ENCODE measurements at places on chromosomes 6 and 20.

- H3K27ac ChIP-seq, result no peak overlapping the region
- no peaks in the 10 kb centered on the region for H3K27me3 ChIP-seq
- no peak for DNase-seq
- H3K4me1 ChIP-seq, result no peaks in the 10 kb centered on the region
Measured at GRCh38 chr20:61052195-61052750, 199.8 kb upstream of the CDH4 start.

- DNase-seq, result no peak
- peaks cover 25% of the 10 kb centered on the region for H3K36me3 ChIP-seq
- no peak overlapping the region for H3K27ac ChIP-seq
- no peak overlapping the region for H3K4me3 ChIP-seq
- H3K27me3 ChIP-seq, result no peaks in the 10 kb centered on the region
- H3K4me1 ChIP-seq, result peaks cover 13% of the 10 kb centered on the region
Measured at GRCh38 chr6:29624520-29624961, 8.4 kb downstream of the GABBR1 start.

GRCh38 chr6:28205879-28206278, 19.2 kb upstream of the ZSCAN9 start:
- no peak overlapping the region for H3K4me3 ChIP-seq
- peaks cover 19% of the 10 kb centered on the region for H3K4me1 ChIP-seq
- H3K27me3 ChIP-seq, result peaks cover 71% of the 10 kb centered on the region
- DNase-seq, result no peak
- H3K27ac ChIP-seq, result no peak overlapping the region

GRCh38 chr6:25186919-25187318, 92.3 kb upstream of the CARMIL1 start:
- DNase-seq, result no peak
- H3K4me3 ChIP-seq, result no peak overlapping the region
- no peaks in the 10 kb centered on the region for H3K36me3 ChIP-seq
- no peak overlapping the region for H3K27ac ChIP-seq
- H3K27me3 ChIP-seq, result peaks cover 19% of the 10 kb centered on the region

DNA sequence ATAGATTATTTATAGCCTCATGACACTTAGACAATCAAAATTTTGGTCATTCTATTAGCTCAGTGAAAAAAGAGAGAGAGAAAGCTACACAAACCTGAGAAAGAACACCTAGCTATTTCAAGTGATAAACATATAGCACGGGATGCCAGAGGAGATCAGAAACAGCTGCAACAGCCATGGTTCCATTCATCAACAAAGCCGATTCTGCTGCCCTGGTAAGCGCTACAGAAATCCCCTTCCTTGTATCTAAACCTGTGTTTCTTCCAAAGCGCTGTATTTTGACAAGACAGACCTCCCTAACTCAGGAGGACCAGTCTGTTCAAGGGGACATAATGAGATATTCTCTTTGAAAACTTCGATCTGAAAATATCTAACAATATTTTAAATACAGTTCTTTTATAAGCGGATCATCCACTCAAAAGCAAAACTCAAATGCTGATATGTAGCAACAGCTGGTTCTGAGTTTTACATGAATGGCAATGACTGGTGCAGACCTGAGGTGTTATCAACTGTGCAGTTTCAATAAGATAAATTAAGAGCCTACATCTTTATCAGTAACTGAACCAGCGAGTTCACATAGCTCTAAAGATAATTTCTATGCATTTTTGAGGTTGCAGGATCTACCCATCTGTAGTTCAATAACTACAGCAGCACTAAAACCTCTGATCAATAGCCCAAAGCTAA, 447.8 kb downstream of the FRK start:
- no peak overlapping the region for H3K4me3 ChIP-seq
- H3K27ac ChIP-seq, result no peak overlapping the region
- no peaks in the 10 kb centered on the region for H3K36me3 ChIP-seq

DNA sequence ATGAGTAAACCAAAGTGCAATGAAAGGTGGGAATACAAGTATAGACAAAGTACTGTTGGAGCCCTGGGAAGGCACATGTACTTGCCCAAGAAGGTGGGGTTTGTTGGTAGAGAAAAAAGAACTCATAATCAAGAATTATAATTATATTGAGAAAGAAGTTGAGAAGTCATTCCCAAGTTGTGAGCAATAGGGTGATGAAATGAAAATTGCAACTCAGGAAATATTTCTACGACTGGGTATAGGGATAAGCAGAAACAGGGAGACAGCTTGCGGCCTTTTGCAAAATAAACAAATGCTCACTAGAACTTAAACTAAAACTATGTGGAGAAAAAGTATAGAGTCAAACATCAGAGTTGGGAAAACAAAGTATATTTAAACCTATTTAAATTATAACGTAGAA, 250.7 kb upstream of the FAM83B start:
- H3K4me1 ChIP-seq, result no peaks in the 10 kb centered on the region
- H3K27ac ChIP-seq, result no peak overlapping the region
- no peak for DNase-seq
- H3K27me3 ChIP-seq, result no peaks in the 10 kb centered on the region
- no peak overlapping the region for H3K4me3 ChIP-seq
- no peaks in the 10 kb centered on the region for H3K36me3 ChIP-seq

DNA sequence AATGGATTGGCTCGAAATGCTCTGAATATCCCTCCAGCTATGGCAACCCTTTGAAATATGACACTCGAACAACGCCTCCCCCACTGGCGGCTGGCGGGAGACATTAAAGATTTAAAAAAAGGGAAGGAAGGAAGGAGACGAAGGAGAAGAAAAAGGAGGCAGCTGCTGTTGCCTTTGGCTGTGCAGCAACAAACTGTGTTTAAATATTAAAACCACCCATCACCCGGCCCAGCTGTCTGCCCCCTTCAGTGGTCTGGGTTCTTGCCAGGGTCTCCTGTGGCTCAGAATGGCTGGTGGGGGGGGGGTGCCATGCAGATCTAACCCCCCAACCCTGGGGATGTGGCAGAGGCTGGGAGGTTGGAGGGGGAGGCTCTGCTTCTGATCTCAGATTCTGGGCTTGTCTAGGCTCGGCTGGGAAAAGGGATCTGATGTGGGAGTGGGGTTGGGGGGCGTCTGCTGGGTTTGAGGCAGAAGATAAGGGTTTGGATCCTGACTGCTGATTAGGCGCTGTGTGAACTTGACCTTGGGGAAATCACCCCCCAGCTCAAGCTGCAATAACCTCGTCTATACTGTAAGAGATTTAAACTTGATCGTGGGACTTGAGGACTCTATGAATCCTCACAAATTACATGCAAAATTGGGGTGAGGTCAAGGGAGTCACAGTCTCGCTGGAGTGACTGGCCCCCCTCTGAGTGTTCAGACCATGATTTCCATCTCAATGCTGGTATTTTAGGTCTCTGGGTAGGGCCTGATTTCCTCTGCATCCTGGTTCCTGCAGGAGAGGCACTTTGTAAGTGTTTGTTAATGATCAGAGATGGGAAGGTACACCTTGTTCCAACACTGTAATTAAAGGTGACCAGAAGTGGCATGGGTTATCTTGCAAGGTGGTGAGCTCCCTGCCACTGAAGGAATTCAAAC, 40.3 kb upstream of the BLCAP start:
- DNase-seq, result no peak
- no peak overlapping the region for H3K27ac ChIP-seq
- no peak overlapping the region for H3K4me3 ChIP-seq
- peaks cover 67% of the 10 kb centered on the region for H3K27me3 ChIP-seq
- H3K36me3 ChIP-seq, result no peaks in the 10 kb centered on the region

GRCh38 chr20:354298-354977, 7.5 kb downstream of the NRSN2 start:
- H3K4me3 ChIP-seq, result no peak overlapping the region
- no peaks in the 10 kb centered on the region for H3K27me3 ChIP-seq
- peaks cover 3% of the 10 kb centered on the region for H3K4me1 ChIP-seq
- H3K36me3 ChIP-seq, result no peaks in the 10 kb centered on the region
- no peak overlapping the region for H3K27ac ChIP-seq
- DNase-seq, result peak; percentile 87

GRCh38 chr6:23823421-23823820, 302.6 kb upstream of the NRSN1 start:
- H3K4me3 ChIP-seq, result no peak overlapping the region
- H3K4me1 ChIP-seq, result no peaks in the 10 kb centered on the region
- H3K36me3 ChIP-seq, result no peaks in the 10 kb centered on the region
- H3K27ac ChIP-seq, result no peak overlapping the region

GRCh38 chr6:150273457-150274309, 95.1 kb upstream of the IYD start:
- H3K4me1 ChIP-seq, result peaks cover 7% of the 10 kb centered on the region
- H3K27ac ChIP-seq, result no peak overlapping the region
- no peak for DNase-seq
- no peaks in the 10 kb centered on the region for H3K36me3 ChIP-seq

DNA sequence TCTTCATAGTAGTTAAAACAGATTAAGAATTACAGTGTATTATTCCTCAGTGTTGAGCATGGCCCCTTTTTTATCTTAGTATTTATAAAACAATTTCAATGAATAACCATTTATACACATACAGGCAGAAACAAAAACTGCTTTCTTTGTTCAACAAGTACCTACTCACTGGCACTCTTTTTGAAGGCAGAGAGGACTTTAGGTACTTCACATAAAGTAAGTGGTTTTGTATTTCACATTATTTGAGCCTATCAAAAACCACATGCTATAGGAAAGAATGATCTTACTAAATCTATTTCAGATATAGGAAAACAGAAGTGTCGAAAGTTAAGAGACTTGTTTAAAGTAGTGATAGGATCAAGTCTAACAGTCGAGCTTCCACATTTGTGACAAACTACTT, 73.8 kb downstream of the PRKN start:
- no peak overlapping the region for H3K27ac ChIP-seq
- H3K4me3 ChIP-seq, result no peak overlapping the region
- no peaks in the 10 kb centered on the region for H3K36me3 ChIP-seq
- H3K27me3 ChIP-seq, result no peaks in the 10 kb centered on the region
- no peak for DNase-seq
- no peaks in the 10 kb centered on the region for H3K4me1 ChIP-seq

GRCh38 chr20:46139266-46139889, 21.3 kb downstream of the CD40 start:
- H3K36me3 ChIP-seq, result no peaks in the 10 kb centered on the region
- no peak overlapping the region for H3K27ac ChIP-seq
- peaks cover 52% of the 10 kb centered on the region for H3K27me3 ChIP-seq
- no peak for DNase-seq
- H3K4me3 ChIP-seq, result no peak overlapping the region
- H3K4me1 ChIP-seq, result no peaks in the 10 kb centered on the region

DNA sequence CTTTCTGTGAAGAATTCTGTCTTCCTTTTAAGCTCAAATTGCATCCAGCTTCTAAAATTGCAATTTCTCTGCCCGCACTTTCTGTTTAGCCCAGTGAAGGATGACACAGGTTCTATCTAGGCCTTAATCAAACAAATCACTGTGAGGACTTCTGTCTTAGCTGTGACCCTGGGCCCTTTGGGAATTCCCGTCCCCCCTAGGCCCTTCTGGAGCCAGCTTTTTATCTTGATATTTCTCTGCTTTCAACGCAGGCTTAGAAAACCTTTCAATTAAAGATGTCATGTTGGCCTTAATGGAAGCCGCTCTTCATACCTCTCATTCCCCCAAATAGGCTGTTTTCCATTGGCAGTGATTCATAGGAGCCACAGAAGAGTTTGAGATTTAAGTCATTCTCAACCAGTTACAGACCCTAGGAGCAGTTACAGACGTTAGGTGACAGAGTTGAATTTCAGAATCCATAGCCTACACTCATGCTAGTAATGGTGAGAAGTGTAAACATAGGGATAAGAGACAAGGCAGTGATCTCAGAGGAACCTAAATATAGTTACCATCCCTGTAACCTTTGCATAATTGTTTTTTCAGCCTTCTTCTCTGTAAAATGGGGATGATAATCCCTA, 74.8 kb upstream of the FLRT3 start:
- H3K36me3 ChIP-seq, result no peaks in the 10 kb centered on the region
- no peaks in the 10 kb centered on the region for H3K27me3 ChIP-seq
- DNase-seq, result no peak
- H3K4me3 ChIP-seq, result no peak overlapping the region
- H3K4me1 ChIP-seq, result no peaks in the 10 kb centered on the region

- H3K4me3 ChIP-seq, result no peak overlapping the region
- peak overlapping the region; percentile 90 for H3K27ac ChIP-seq
- no peaks in the 10 kb centered on the region for H3K27me3 ChIP-seq
Measured at GRCh38 chr6:130518588-130518987, 152.8 kb downstream of the TMEM200A start.

GRCh38 chr6:144149894-144150709, at the start of gene STX11:
Gene STX11 (plus strand): TSS chr6:144150517. CDS start chr6:144186628, 36,111 bp downstream.
- peaks cover 47% of the 10 kb centered on the region for H3K4me1 ChIP-seq
- H3K27me3 ChIP-seq, result no peaks in the 10 kb centered on the region
- peaks cover 44% of the 10 kb centered on the region for H3K36me3 ChIP-seq
- peak within 1 kb of the TSS; percentile 97 for H3K27ac ChIP-seq

- no peak overlapping the region for H3K4me3 ChIP-seq
- peaks cover 5% of the 10 kb centered on the region for H3K4me1 ChIP-seq
- no peak for DNase-seq
- H3K27me3 ChIP-seq, result peaks cover 89% of the 10 kb centered on the region
- H3K36me3 ChIP-seq, result no peaks in the 10 kb centered on the region
Measured at GRCh38 chr6:1598433-1598832, 11.3 kb upstream of the FOXC1 start.

DNA sequence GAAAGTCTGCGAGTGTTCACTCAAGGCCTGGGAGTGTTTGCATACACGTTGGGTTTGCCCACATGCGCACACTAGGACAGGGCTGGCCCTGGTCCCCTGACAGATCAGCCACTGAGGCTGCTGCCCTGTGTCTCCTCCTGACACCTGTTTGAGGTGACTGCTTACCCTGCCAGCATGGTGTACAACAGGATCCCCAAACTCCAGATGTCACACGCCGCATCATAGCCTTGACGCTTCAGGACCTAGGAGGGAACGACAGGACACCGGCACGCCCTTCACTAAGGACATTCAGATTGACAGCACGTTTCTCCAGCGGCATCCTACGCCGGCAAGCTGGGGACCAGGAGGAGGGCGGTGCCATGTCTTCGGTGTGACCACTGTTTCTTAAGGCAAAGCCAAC, 37.0 kb upstream of the MPC1 start:
- no peak overlapping the region for H3K4me3 ChIP-seq
- H3K27me3 ChIP-seq, result no peaks in the 10 kb centered on the region
- DNase-seq, result peak; percentile 32
- H3K4me1 ChIP-seq, result peaks cover 69% of the 10 kb centered on the region
- peaks cover 6% of the 10 kb centered on the region for H3K36me3 ChIP-seq

GRCh38 chr6:28884423-28885131, 39.2 kb downstream of the TRIM27 start:
- peak; percentile 75 for DNase-seq
- H3K27ac ChIP-seq, result peak overlapping the region; percentile 90
- H3K36me3 ChIP-seq, result no peaks in the 10 kb centered on the region
- no peaks in the 10 kb centered on the region for H3K27me3 ChIP-seq

DNA sequence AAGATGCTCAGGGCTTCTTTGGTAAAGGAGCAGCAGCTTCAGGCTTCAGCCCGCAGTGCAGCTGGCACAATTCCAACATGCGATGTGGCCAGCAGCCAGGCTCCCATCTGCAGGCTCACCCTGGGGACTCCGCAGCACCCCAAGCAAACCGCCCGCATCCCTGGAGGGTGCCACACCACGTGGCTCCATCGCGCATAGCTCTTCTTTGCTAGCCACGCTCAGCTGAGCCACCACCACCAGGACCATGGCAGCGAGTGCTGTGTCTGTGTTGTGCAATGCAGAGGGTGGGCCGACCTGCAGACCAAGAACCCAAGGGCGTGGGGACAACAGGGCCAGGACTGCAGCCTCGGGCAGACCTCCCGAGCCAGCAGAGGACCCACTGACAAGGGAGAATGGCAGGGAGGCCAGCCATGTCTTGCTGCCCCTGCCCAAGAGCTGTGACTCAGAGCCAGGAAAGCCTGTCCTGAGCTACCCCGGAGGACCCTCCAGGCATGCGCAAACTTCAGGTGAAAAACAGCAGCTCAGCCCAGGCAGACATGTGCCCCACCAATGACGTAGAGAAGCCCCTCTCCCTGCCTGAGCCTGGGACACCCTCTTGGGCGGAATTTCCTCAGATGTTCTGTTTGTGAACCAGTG, 87.8 kb downstream of the GINS1 start:
- no peaks in the 10 kb centered on the region for H3K27me3 ChIP-seq
- H3K27ac ChIP-seq, result no peak overlapping the region
- no peak for DNase-seq
- no peaks in the 10 kb centered on the region for H3K36me3 ChIP-seq
- no peaks in the 10 kb centered on the region for H3K4me1 ChIP-seq

All from activated T-cell treated with anti-CD3 and anti-CD28 coated beads, Interleukin-2, amount 50 U/mL, for 24 hours (primary cell).